ENCODE measurements at places on chromosomes 6 and 20.
A peak's percentile ranks its signal among the peaks of the same experiment; 100 is the strongest.

- DNase-seq = no peak
These were observed 3.3 kb downstream of the MGME1 start for GRCh38 chr20:17972121-17972520.

- DNase-seq = no peak
These were observed 84.6 kb downstream of the PDE7B start for GRCh38 chr6:135935941-135936601.

- DNase-seq = peak; percentile 75
These were observed 17.8 kb upstream of the TAGAP start for GRCh38 chr6:159062564-159062945.

DNA sequence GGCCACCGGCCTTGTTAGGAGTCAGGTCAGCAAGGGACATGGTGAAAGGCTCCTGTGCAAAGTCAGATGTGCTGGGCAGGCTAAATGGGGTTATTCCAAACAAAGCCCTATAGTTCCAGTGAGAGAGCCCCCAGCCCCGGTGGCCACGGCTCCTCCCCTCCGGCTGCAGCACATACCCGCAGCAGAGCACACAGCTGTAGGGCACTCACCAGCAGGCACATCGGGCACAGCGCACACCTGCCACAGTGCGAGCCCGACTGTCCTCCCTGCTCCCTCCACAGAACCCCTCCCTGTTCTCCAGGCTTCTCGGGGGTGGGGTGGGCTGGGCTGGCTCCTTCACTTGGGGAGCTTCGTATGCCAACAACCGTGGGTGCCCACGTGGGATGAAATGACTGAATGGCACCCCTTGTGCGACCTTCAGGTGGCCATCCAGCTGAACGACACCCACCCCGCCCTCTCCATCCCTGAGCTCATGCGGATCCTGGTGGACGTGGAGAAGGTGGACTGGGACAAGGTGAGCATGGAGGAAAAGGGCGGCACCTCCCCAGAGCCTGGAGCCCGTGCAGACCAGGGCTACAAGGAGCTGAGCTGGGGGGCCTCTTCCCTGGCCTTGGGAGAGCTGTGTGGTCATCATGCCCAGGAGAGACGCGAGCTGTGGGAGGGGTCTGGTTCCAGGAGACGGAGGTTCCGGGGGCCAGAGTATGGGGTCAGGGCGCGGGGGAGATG lies 30.9 kb downstream of the PYGB start:
- no peak for DNase-seq

Data from T-helper 2 cell (primary cell).